ENCODE measurements at places on chromosomes 12 and 14. TPM values are rescaled to one million over a fixed set of nuclear protein-coding genes. Genes with fewer than 3 reads are reported as not detected.

Gene PDZRN4
- total RNA-seq: not detected

- DNase-seq: no peak
- H3K27me3 ChIP-seq: no peaks in the 10 kb centered on the region
- H3K4me3 ChIP-seq: no peak overlapping the region
- no peaks in the 10 kb centered on the region for H3K4me1 ChIP-seq
- no peaks in the 10 kb centered on the region for H3K36me3 ChIP-seq
These were observed 69.8 kb downstream of the MAP1LC3B2 start for GRCh38 chr12:116628989-116629388.

GRCh38 chr14:39581474-39581873 is 149.2 kb upstream of the FBXO33 start:
- H3K27ac ChIP-seq: no peak overlapping the region
- no peaks in the 10 kb centered on the region for H3K36me3 ChIP-seq
- DNase-seq: no peak
- no peaks in the 10 kb centered on the region for H3K27me3 ChIP-seq
- H3K4me3 ChIP-seq: no peak overlapping the region

Gene DCN
- 536 TPM for total RNA-seq

Gene TAS2R30
- 1.5 TPM for total RNA-seq

Gene TIMELESS
- 2.6 TPM for total RNA-seq

DNA sequence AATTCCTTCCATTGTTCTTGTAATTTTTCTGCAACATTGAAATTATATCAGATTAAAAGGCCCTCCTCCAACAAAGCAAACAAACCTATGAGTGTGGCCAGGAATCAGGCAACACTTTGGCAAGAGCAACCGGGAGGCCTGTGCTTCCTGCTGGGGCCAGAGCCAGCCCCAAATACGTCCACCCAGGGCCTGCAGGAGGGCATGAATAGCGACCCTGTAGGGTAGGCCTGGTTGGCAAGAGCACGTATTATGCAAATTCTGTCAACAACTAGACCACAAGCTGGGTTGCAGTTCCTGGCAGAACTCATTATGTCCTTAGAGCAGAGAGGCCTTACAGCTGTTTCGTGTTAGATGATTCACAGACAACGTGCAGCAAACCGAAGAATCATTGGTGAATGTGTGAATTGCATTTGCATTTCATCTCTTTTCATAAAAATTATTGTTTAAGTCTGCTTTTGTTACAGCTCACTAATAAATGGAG is 26.9 kb upstream of the LGALS3 start:
- peak overlapping the region; percentile 93 for H3K27ac ChIP-seq
- DNase-seq: peak; percentile 86
- no peaks in the 10 kb centered on the region for H3K27me3 ChIP-seq
- no peak overlapping the region for H3K4me3 ChIP-seq
- H3K36me3 ChIP-seq: no peaks in the 10 kb centered on the region

DNA sequence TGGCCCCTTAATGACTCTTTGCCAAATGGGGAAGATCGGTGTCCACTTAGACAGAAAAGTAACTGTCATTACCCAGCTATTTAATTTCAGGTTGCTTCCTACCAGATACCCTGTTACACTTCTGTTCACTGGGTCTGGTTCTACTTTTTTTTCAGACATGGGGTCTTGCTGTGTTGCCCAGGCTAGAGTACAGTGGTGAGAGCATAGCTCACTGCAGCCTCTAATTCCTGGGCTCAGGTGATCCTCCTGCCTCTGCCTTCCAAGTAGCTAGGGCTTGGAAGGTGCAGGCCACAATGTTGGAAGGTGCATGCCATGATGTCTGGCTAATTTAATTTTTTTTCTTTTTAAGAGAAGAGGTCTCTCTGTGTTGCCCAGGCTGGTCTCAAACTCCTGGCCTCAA is 147.0 kb upstream of the ARHGAP5 start:
- H3K36me3 ChIP-seq: no peaks in the 10 kb centered on the region
- no peak overlapping the region for H3K27ac ChIP-seq
- H3K4me3 ChIP-seq: no peak overlapping the region
- H3K27me3 ChIP-seq: no peaks in the 10 kb centered on the region
- no peak for DNase-seq

GRCh38 chr12:40560848-40561247 is 131.4 kb upstream of the CNTN1 start:
- H3K27me3 ChIP-seq: no peaks in the 10 kb centered on the region
- H3K36me3 ChIP-seq: no peaks in the 10 kb centered on the region
- H3K27ac ChIP-seq: no peak overlapping the region
- no peaks in the 10 kb centered on the region for H3K4me1 ChIP-seq
- DNase-seq: no peak
- H3K4me3 ChIP-seq: no peak overlapping the region

Gene DHRS2
- total RNA-seq: not detected

DNA sequence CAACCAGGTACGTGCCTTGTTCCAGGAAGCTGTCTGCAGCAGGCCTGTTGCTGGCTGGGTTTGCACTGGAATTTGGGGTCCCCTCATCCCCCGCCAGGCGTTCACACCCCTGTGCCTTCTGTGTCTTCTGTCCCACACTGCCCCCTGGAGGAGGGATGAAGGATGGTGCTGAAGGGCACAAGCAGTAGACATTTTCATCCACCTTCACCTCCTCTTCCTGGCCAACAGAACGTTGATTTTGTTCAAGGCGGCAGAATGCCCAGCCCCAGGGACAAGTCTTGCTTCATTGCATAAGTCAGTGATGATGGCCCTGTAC is 122.1 kb downstream of the CALM1 start:
- H3K27ac ChIP-seq: no peak overlapping the region
- H3K4me1 ChIP-seq: peaks cover 36% of the 10 kb centered on the region
- no peaks in the 10 kb centered on the region for H3K36me3 ChIP-seq
- no peaks in the 10 kb centered on the region for H3K27me3 ChIP-seq

DNA sequence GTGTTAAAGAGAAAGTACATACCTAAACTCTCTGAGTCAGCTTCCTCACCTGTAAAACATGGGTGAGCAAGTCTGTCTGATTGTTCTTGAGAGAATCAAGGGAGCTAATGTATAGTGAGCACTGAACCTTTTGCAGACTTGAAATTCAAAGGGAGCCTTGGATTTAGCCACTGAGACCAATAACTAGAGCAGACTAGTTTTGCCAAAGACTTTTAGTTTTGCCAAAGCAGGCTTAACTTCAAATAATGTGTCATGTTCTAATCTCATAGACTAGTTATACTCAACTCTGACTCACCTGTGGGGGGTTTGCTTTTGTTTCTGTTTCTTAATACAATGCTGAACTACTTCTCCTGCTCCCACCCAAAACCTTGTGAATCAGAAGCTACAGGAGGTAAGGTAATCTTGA is 123.7 kb downstream of the SLC25A21 start:
- no peaks in the 10 kb centered on the region for H3K27me3 ChIP-seq
- no peak for DNase-seq
- H3K4me1 ChIP-seq: no peaks in the 10 kb centered on the region
- no peak overlapping the region for H3K27ac ChIP-seq

Gene AHNAK2
- total RNA-seq: 1.5 TPM

Gene NPFF
- not detected for total RNA-seq
